ENCODE measurements at places on chromosomes 16 and 17. TPM values are rescaled to one million over a fixed set of nuclear protein-coding genes. Genes with fewer than 3 reads are reported as not detected.
A peak's percentile ranks its signal among the peaks of the same experiment; 100 is the strongest.

GRCh38 chr16:84166796-84167695 is 19.8 kb downstream of the TAF1C start:
- no peak for DNase-seq

DNA sequence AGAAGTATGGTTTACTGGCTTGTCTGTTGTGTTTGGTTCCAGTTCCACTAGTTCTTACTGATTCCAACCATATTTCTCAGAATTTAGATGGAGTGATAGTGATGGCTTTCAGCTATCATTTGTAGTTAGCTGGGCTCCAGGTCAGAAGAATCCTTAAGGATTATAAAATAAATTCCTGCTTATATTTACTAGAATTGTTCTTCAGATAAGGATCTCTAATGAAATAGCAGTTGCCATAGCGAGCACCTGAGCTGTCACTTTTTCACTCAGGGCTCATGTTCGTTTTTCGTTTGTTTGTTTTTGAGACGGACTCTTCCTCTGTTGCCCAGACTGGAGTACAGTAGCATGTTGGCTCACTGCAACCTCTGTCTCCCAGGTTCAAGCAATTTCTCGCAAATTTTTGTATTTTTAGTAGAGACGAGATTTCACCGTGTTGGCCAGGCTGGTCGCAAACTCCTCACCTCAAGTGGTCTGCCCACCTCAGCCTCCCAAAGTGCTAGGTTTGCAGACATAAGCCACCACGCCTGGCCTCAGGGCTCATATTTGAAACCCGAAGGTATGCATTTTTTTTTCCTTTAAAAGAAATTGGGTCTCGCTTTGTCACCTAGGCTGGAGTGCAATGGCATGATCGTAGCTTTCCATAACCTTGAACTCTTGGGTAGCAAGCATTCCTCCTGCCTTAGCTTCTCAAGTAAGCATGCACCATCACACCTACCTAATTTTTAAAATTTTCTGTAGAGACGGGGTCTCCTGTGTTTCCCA is 42.9 kb downstream of the PAFAH1B1 start:
- DNase-seq: no peak

GRCh38 chr16:85541619-85541979 is 71.5 kb upstream of the GSE1 start:
- no peak for DNase-seq

DNA sequence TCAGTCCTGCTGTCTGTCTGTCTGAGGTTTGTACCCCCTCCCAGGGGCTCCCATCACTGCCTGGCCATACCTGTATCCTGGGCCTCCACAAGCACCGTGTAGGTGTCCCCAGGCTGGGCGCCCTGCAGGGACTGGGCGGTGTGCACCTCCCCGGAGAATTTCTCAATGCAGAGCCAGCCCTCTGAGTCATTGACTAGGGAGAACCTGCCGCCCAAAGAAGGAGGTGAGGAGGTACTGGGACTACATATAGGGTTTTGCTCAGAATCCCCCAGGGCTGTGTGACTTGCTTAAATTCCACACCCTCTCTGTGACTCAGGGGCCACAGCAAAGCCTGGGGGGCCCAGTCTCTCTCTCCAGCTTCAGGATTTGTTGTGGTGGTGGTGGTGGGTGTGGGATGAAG is 7.6 kb downstream of the CDH16 start:
- DNase-seq: no peak

Gene ZNF785
- total RNA-seq: 15.2 TPM

DNA sequence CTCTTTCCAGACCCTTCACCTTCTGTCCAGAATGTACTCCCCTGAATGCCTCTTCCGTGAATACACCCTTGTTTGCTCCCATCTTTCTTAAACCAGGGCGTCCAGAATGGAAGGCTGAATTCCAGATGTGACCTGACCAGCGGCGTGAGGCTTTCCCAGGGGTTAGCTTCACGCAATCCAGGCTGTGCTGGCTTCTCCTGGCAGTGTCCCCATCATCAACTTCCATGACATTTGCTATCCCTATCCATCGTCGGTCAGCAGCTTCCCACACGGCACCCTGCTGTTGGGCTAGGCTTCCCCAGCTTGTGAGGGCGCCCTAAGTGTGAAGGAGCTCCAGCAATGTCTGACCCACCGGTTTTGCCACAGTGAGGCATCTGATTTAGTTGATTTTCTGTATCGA is 339.8 kb upstream of the TNRC6C start:
- DNase-seq: no peak

Gene IL21R
- 24.3 TPM for total RNA-seq

- no peak for DNase-seq
Observed at GRCh38 chr17:8577868-8578267, 52.7 kb downstream of the MYH10 start.

GRCh38 chr17:28725166-28725659 is 820 bp downstream of the TLCD1 start:
- DNase-seq: peak; percentile 39

Gene KIF2B
- total RNA-seq: not detected

GRCh38 chr17:20999044-20999573 is 43.7 kb downstream of the USP22 start:
- no peak for DNase-seq

- no peak for DNase-seq
Observed at GRCh38 chr16:78098595-78099270, 721 bp upstream of the WWOX start.

GRCh38 chr17:39603304-39604016 is 4.3 kb downstream of the NEUROD2 start:
- DNase-seq: peak; percentile 30

DNA sequence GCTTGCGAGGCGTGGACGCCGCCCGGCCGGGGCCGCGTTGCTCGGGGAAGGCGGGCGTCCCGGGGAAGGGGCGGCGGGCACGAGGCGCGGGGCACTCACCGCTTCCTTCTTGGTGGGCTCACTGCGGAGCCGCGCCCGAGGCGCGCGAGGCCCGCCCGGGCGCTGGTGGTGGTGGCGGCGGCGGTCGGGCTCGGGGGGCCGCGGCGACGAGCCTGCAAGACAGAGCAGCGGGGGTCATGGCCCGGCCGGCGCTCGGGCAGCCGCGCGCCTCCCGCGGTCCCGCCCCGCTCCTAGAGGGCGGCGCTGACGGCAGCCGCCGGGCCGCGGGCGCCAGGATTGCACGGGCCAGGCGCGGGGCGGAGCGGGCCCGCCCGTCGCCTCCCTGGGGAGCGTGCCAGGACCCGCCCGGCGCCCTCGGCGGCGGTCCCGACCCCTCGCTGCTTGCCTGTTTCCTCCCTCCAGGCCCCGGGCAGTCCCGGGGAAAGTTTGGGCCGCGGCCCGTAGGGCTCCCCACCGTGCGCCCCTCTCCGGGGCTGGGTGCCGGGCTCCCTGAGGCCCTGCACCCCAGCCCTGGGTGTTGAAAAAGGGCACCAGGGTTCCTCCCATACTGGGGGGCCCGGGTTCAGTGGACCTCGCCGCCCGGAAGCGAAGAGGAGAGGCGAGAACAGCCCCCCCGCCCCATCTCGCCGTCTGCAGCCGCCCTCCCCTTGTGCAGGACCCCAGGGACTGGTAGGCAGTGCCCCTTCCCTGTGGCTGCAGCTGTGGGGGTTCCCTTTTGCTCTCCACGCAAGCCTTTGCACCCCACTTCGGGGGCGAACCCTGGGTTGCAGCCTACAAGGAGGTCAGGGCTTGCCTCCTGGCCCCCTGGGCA is at the start of gene C16orf74:
Gene C16orf74 (minus strand): TSS at position 270 of the 871 bp plus-strand sequence. CDS start 15,879 bp downstream, outside the sequence.
- peak; percentile 40 for DNase-seq

DNA sequence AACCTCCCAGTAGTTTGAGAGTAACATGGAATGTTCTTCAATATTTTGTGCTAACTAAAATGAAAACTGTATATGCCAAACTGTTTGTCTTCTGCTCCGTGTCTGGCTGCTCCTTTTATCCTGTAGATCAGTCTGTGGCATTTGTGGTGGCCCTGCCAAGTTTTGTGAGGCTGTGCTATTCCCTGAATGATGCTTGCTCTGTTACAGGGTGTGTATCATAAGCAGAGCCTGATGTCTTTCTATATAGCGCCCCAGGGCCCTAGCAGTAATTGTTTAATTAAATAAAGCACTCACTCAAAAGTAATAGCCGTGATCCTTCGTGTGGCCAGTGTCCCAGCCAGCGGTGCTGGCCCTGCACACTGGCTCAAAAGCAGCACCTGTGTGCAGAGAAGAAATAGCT is 27.8 kb upstream of the NAT9 start:
- DNase-seq: no peak

- DNase-seq: no peak
Observed at GRCh38 chr17:37650419-37651003, 7.3 kb upstream of the DDX52 start.

Gene PDILT
- not detected for total RNA-seq

Data from natural killer cell (primary cell).